ENCODE measurements at places on chromosomes 16 and 17.

GRCh38 chr16:24174957-24175356 lies 81.2 kb upstream of the CACNG3 start:
- H3K27me3 ChIP-seq = no peaks in the 10 kb centered on the region
- no peaks in the 10 kb centered on the region for H3K36me3 ChIP-seq
- H3K4me1 ChIP-seq = no peaks in the 10 kb centered on the region
- no peak overlapping the region for H3K27ac ChIP-seq
- DNase-seq = no peak

DNA sequence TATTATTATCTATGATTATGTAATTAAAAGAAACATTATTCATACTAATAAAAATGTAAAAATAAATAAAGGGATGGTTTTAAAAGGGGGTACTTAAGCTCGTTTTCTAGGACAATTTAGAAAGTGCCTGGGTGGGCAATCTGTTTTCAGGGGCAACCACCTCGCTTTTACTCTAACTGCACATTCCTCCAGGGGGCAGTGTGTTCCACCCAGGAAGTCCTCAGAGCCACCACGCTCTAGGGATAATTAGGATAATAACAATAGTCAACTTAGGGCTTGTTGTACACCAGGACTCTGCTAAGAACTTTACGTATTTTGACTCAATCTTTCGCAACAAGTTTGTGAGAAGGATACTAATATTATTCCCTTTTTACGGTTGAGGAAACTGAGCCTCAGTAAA lies 396.7 kb upstream of the MAF start:
- H3K4me3 ChIP-seq = no peak overlapping the region
- no peak overlapping the region for H3K27ac ChIP-seq
- H3K27me3 ChIP-seq = no peaks in the 10 kb centered on the region
- DNase-seq = peak; percentile 52
- H3K4me1 ChIP-seq = no peaks in the 10 kb centered on the region

GRCh38 chr17:72236980-72237633 lies 116.3 kb downstream of the SOX9 start:
- H3K27ac ChIP-seq = no peak overlapping the region
- H3K36me3 ChIP-seq = no peaks in the 10 kb centered on the region
- H3K4me1 ChIP-seq = no peaks in the 10 kb centered on the region
- no peak for DNase-seq

- no peaks in the 10 kb centered on the region for H3K36me3 ChIP-seq
- peaks cover 54% of the 10 kb centered on the region for H3K4me1 ChIP-seq
- H3K27me3 ChIP-seq = no peaks in the 10 kb centered on the region
- no peak overlapping the region for H3K4me3 ChIP-seq
- no peak for DNase-seq
Measured at GRCh38 chr16:88306411-88306810, 76.3 kb upstream of the ZNF469 start.

- peaks cover 9% of the 10 kb centered on the region for H3K27me3 ChIP-seq
- peaks cover 8% of the 10 kb centered on the region for H3K4me1 ChIP-seq
- no peaks in the 10 kb centered on the region for H3K36me3 ChIP-seq
- H3K27ac ChIP-seq = no peak overlapping the region
- no peak for DNase-seq
Measured at GRCh38 chr17:5635949-5636348, 51.6 kb upstream of the NLRP1 start.
